ENCODE measurements at places on chromosomes 6 and 20.
A peak's percentile ranks its signal among the peaks of the same experiment; 100 is the strongest.

DNA sequence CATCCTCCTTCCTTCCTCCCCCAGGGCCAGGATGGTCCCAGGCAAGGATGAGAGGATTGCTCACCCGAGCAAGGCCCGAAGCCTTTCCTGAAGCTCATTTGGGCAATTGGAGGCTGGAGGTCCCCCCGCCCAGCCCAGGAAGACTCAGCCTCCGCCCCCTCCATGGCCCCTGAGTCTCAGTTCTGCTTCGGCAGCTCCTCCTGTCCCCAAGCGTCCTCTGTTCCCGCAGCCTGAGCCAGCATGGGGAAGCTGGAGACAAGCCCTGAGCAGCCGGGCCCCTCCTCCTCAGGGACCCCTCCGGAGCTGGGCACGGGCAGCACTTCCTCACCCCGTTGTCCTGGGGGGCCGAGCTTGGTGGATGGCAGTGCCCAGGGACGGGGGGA is 26.0 kb downstream of the SLC17A9 start:
- DNase-seq: no peak

- peak; percentile 37 for DNase-seq
Measured at GRCh38 chr20:53943522-53944291, 126.7 kb downstream of the BCAS1 start.

DNA sequence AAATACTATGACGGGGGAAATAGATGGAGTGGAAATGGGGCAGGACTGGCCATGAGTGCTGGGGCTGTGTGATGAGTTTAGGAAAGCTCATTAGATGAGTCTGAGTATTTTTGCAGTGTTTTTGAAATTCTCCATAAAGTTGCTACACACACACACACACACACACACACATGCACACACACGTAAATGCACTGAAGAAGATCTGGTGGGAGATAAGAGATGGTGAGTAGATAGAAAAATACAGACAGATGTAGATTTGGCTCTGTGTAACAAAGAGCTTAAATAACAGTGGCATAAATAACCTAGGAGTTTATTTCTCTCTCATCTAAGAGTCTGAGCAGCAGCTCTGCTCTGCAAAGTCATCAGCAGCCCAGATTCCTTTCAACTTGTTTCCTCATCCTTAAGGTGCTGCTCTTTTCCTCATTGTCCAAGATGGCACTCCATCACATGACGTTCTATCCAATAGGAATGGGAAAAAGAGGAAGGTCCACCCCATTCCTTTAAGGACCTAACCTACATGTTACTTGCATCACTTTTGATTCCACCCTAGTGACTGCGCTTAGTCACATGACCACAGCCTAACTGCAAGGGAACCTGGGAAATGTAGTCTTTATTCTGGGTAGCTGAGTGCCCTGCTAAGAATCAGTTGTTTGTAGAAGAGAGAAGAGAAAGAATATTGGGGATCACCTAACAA is 76.4 kb downstream of the EYA2 start:
- DNase-seq: peak; percentile 39

GRCh38 chr6:146999766-147000165 is 204.5 kb upstream of the STXBP5 start:
- no peak for DNase-seq

DNA sequence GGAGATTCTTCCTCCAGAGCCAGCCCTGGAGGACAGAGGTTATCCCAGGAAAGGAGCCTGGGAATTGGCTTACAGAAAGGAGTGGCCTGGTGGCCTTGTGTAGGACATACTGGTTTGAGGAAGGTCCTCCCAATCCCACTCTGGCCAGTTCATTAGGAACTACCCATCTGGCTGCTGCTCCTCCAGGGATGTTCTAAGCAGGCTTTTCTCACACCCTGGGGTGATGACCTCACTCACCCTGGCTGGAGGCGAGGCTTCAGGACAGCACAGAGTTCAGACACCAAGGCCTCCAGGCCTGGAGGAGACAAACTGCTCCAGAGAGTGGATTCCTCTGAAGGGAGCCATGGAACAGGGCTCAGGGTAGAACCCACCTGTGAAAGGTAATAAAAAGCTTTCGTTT is 8.9 kb downstream of the GNMT start:
- DNase-seq: no peak

DNA sequence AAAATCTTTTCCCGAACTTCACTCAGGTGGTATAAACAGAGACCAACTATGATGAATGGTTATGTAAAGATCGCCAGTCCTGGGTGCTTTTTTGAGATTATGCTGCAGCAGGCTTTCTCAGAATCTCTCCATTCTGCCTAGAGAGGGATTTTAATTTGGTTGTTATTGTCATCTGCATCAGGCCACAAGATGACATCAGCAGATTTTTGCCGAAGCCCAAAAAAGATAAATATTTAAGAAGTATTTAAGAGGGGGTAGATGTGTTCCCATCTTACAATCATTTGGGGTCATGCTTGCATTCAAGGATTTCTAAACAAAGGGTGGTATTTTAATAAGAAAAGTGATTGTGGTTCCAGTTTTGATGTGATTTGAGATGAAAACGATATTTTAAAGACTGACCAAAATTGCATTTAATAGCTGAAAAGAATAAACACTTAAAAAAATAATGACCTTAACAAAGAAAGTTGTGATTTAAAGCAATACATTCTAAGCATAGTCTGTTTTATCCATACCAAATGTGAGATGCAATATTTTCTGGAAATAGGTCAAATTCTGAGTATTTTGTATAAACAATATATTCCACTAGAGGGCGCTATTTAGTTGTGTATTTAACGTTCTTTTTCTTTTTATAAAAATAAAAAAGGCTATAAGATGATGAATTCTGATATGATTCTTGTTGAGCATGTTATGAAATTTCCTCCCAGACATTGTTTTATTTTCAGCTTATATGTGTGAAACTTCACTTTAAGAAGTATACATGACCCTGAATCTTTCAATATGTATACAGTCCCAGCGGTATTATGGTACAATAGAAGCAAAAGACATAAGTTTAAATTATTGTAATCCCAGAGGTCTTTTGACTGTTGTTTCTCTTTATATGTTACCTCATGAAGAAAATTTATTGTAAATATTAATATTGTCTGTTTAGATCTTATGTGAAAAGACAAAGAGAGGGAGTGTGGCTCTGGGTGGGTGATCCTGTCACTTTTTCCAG is 51.0 kb upstream of the ZFP64 start:
- peak; percentile 22 for DNase-seq

GRCh38 chr6:20211941-20212391 is 303 bp downstream of the MBOAT1 start:
- no peak for DNase-seq

- DNase-seq: no peak
Measured at GRCh38 chr20:38208088-38208487, 43.0 kb upstream of the TGM2 start.

DNA sequence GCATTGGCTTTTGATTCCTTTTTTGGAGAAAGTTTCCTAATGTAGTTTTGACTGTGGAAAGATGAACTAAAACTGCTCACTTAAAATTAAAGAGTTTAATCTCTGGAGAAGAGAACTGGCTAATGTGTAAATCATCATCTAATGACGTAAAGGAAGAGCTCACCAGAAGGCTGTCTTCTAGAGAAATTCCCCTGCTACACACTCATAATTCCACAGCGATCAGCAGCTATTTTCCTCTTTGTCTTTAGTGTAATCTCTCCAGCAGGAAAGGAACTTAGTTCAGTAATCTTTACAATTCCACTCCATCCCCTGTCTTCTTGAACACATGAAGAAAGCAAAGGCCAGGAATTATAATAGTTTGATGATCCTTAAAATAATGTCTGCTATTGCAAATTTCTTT is 15.8 kb downstream of the SPTLC3 start:
- DNase-seq: peak; percentile 25

DNA sequence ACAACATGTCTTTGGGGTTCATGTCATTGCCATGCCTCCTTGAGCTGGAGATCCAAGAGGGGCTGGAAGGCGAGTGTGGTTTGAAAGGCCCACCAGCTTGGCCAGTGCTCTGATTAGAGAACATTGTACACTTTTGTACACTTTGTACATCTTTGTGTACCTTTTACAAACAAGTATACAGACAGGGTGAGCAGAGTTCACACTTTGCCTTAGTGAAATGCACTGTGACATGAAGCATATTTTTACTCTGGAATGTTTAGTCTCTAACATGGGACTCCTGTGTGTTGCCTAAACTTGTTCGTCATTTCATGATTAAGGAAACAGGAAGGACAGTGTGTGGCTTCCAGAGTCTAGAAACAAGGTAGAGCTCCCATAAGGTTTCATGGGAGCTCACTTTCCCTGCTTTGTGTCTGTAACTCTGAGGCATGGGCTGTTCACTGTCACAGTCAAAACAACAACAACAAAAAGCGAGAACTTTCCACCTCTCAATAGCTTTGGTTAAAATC is 225.8 kb upstream of the SOX4 start:
- no peak for DNase-seq

- no peak for DNase-seq
Measured at GRCh38 chr6:32950010-32950409, 2.9 kb downstream of the HLA-DMA start.

DNA sequence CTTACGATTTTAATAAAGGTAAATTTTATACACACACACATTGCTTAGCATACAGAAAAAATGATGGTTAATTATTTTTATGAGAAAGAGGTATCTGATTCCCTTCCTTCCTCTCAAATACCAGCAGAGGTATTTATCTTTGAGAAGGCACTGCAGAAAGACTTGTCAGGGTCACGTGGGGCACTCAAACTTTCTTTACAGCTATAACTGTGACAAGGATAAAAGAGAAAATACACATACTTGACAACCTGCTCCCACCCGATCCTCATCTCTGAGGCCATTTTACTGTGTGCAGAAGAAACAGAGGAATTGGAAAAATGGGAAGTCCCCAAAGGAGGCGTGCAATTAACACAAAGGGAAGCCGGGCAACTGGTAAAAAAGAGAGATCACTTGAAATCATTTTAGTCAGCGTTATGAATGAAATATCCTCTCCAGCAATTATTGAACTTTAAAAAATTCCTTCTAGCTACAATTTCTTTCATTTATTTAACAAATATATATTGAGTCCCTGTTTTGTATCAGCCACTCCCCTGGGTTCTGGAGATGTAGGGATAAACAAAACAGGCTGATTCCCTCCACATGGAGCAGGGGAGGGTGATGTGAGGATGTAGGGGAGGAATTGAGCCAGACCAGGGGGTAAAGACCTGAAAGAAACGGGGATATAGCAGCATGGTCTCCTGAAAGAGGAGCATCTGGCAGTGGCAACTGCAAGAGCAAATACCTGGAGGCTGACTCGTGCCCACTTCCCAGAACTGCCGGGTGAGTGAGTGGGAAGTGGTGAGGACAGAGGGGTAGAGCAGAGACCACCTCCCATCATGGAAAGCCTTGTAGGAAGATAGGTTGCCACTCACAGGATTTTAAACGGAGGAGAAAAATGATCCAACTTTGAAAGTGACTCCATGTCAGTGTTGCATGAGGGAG is 510.3 kb downstream of the KIF16B start:
- no peak for DNase-seq

DNA sequence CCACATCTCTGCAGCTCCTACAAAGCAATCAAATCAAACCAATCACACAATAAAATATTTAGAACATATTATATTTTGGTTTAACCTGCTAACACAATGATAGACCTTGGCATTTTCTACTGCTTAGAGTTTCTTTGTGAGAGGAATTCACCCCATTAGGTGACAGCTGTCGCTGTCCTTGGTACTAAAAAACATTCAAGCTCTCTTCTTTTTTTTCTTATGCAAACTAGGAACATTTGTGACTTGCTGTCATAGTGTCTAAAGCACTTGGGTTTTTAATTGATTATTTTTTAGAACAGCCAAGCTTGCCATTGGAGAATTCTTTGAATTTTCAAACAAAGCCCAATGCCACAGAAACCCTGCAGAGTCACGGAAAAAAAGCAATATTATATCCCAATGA is 46.4 kb downstream of the CNR1 start:
- peak; percentile 15 for DNase-seq

- no peak for DNase-seq
Measured at GRCh38 chr20:34435589-34435988, 72.5 kb downstream of the ITCH start.

GRCh38 chr6:131910219-131910589 is 41.0 kb downstream of the CCN2 start:
- no peak for DNase-seq
